Esophagus muscularis mucosa (tissue), 4 donors: ENCODE measurements at places on chromosomes 16 and 17. TPM values are rescaled to one million over a fixed set of nuclear protein-coding genes. Genes with fewer than 3 reads are reported as not detected.

CCL5 gene
- 1.7 TPM for total RNA-seq

PLD2 gene
- total RNA-seq: 10.6 TPM

NHLRC4 gene
- 1.2 TPM for total RNA-seq

MAF gene
- 30.5 TPM for total RNA-seq

GRCh38 chr17:66689221-66689620 is 145.7 kb upstream of the CACNG5 start:
- H3K27me3 ChIP-seq: no peaks in the 10 kb centered on the region
- H3K36me3 ChIP-seq: peaks cover 4% of the 10 kb centered on the region
- no peak overlapping the region for H3K4me3 ChIP-seq
- H3K27ac ChIP-seq: no peak overlapping the region

- no peak overlapping the region for H3K4me3 ChIP-seq
- H3K27me3 ChIP-seq: no peaks in the 10 kb centered on the region
- peaks cover 29% of the 10 kb centered on the region for H3K4me1 ChIP-seq
- peaks cover 39% of the 10 kb centered on the region for H3K36me3 ChIP-seq
- no peak overlapping the region for H3K27ac ChIP-seq
These were observed 2.9 kb upstream of the CYBA start for GRCh38 chr16:88653596-88654362.

DNA sequence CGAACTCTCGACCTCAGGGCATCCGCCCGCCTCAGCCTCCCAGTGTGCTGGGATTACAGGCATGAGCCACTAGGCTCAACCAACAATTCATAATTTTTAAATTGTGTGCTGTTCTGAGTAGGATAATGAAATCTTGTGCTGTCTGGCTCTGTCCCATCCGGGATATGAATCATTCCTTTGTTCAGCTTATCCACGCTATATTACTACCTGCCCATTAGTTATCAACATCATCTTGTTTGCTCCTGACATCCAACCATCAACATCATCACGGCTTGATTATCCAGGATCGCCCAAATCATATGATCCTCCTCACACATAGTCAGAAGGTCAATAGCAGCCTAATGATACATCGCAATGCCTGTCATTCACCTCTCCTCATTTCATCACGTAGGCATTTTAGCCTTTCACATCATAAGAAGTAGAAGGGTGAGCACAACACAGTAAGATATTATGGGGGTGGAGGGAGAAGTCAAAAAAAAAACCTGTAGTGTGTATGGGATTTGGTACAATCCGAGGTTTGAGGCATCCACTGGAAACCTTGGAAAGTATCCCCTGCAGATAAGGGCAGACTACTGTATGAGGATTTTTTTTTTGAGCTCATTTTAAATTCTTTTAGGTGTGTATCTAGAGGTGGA is 77.0 kb upstream of the SIAH1 start:
- H3K4me3 ChIP-seq: no peak overlapping the region
- no peak for DNase-seq
- H3K4me1 ChIP-seq: no peaks in the 10 kb centered on the region
- no peaks in the 10 kb centered on the region for H3K36me3 ChIP-seq
- H3K27ac ChIP-seq: no peak overlapping the region

DNA sequence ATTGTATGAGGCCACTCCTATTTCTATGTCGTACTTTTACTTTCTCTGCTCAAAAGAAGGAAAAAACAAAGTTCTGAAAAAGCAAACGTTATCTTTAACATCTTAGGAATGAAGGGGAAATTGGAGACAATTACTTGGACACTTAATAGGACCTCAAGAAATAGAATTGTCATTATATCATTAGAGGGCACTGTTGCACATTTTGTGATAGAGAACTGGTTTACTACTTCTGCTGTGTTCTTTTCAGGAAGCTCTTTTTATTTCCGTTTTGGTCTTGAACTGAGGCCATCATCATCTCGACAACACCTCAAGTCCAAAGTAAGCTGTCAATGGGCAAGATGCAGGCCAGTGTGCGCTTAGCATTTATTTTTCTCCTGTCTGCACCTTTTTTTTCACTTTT is 14.6 kb downstream of the COG4 start:
- H3K4me3 ChIP-seq: no peak overlapping the region
- DNase-seq: no peak
- no peak overlapping the region for H3K27ac ChIP-seq
- H3K4me1 ChIP-seq: no peaks in the 10 kb centered on the region
- peaks cover 78% of the 10 kb centered on the region for H3K36me3 ChIP-seq
